ENCODE measurements at places on chromosomes 2 and 18. TPM values are rescaled to one million over a fixed set of nuclear protein-coding genes. Genes with fewer than 3 reads are reported as not detected.

Gene LYPD6B
- 5.4 TPM for total RNA-seq

Gene VSNL1
- not detected for total RNA-seq

Gene NT5C1B
- not detected for total RNA-seq

Gene ALPG
- not detected for total RNA-seq
